NCI-H510A (cell line): ENCODE measurements at places on chromosomes 2 and 18.

GRCh38 chr18:46336278-46337111 lies 232.3 kb downstream of the HAUS1 start:
- no peak for DNase-seq

GRCh38 chr2:82795446-82795845 lies 1663.6 kb downstream of the SUCLG1 start:
- no peak for DNase-seq

DNA sequence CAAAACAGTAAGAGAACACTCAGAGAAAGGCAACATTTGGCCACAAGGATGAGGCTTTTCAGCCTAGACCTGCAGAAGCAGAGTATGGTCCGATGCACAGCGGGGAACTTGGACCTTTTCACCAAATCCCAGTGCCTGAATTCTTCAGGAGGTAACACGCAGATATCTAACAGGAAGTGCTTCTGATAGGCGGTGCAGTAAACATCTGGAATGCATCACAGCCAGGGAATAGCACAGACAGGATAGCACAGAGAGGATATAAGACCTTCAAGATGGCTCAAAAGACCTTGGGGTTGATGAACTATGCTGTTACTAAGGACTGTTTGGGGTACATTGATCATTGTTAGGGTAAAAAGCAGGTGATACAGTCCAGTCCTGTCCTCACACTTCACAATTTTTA lies 1.7 kb downstream of the TMEM127 start:
- no peak for DNase-seq

DNA sequence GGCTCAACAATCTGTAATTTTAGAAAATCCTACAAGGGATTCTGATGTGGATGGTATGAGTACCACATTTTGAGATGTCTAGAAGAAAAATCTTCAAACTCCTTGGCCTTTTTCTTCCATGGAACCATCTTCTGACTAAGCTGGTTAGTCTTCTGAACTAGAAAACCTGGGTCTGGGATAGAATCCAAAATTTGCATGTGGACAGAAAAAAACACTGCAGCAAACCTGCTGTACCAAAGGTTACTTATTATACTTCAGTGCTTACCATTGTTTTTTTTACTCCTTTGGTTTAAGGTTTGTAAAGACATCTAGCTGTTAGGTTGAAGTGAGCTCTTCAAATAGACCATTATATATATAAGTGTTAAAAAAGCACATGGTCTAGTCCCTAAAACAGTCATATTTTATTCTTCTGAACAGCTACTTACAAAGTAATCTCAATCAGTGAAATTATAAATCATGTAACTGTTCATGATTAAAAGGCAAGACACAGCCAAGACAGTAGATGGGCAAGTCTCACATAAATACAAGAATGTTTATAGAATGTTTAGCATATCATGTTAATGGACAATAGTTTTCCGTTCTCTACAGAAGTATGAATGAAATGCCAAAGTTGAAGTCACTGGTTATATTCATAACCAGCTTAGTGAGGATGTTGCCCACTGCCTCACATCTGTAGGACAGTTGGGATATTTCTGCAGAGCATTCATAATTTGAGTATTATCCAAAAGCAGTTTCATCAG lies 85.5 kb downstream of the ORC4 start:
- no peak for DNase-seq

DNA sequence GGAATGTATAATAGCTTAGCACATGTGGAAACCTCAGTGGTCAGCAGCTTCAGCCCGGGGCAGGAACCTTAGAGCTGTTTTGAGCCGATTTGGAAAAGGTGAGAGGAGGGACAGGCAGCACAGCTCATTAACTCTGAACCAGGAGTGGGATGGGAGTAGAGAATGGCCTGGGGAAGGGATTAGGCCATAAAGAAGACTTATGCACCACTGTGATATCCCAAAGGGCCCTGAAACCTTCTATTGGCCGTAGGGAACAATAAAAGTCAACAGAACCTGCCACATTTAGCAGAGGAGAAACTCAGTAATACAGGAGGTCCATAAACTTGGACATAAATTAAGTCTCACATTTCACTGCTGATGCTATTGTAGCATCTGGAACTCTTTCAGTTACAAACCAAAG lies 124.2 kb upstream of the REV1 start:
- DNase-seq, result no peak

- DNase-seq, result no peak
Measured at GRCh38 chr2:136236019-136236418, 118.1 kb upstream of the CXCR4 start.

DNA sequence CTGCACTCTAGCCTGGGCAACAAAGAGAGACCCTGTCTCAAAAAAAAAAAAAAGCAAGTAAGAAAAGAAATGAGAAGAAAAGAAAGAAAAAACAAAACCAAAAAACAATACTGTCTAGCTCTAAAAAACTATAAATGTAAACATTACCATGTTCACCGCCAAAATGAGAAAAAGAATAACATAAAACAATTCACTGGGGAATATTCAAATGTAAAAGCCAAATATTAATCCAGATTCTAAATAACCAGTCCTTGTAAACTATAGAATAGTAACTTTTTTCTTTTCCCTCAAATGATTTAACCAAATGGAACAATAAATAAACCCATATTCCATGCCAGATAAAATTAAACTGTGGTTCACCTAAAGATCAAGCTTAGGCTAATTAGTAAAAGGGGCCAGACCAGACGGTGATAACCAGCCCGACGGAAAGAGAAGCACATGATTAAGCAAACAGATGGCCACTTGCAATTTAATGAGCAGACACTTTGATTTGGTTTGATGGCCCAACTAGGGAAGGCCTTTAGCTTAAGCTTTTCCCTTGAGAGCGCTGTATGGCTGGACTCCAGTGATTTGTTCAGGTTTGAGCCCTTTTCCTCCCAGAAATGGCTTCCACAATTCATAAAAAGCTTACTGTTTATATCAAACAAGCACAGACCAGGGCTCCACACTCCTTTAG lies 39.4 kb upstream of the ZNF397 start:
- peak; percentile 26 for DNase-seq

DNA sequence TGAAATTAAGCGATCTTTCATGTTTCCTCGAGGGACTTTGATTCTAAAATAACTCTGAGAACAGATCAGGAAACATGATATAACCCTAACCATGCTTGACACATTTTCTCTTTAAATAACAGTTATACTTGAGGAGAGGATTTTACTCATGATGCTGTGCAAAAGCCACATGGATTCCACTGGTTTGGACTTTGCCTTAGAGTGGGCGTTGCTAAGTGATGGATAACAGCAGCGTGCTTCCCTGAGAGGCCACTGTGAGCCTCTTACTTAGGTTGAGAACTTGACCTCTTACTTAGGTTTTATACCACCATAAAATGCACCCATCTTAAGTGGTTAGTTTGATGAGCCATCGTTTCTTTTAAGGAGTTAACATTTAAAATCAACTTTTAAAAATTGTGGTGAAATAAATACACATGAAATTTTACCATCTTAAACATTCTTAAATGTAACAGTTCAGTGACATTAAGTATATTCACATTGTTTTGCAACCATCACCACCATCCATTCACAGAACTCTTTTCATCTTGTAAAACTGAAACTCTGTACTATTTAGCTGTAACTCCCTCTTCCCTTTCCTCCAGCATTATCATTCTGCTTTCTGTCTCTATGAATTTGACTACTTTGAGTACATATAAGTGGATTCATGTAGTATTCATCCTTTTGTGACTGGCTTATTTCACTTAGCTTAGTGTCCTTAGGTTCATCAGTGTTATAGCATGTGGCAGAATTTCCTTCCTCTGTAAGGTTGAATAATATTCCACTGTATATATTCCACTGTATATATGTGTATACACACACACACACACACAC lies 22.6 kb downstream of the ANXA4 start:
- no peak for DNase-seq

- DNase-seq, result no peak
Measured at GRCh38 chr2:162211732-162212131, 31.5 kb downstream of the FAP start.

- DNase-seq, result no peak
Measured at GRCh38 chr2:101223814-101224231, 28.9 kb upstream of the CNOT11 start.

DNA sequence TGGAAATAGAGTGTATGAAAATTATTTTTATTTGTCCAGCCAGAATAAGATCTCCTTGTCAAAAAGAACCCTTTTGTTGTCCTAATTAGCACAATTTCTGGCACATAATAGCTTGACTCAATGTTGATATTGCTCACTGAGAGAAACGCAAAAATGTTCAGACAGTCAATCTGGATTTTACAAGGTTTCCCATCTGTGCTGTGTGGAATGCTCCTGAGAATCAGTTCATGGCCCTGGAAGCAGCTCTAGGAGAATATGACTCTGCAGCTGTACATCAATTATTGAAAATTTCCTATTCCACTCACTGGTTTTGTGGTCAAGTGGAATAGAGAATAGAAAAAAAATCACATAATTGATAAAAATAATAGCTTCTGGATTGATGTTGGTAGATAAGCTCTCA lies 1582.9 kb upstream of the NXPH2 start:
- DNase-seq, result no peak

GRCh38 chr2:142796161-142796560 lies 81.3 kb upstream of the KYNU start:
- no peak for DNase-seq

DNA sequence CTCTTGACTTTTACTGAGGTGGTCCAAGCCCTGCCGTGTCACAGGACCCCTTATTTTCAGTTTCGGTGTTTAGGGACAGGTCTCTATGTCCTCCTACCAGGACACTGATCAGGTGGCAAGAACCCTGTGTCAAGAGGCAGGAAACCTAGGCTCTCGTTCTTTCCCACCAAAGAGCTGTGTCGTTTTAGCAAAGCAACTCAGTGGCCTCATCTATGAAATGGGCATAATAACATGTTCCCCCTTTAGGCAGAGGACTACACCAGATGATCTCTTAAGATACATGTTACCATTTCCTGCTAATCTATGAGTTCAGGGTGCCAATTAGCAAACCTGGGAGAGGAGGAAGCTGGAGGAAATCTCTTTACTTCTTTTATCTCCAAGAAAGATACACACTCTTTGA lies 1.9 kb downstream of the RAB31 start:
- no peak for DNase-seq

- peak; percentile 28 for DNase-seq
Measured at GRCh38 chr2:45014016-45014702, 4.9 kb upstream of the SIX2 start.

DNA sequence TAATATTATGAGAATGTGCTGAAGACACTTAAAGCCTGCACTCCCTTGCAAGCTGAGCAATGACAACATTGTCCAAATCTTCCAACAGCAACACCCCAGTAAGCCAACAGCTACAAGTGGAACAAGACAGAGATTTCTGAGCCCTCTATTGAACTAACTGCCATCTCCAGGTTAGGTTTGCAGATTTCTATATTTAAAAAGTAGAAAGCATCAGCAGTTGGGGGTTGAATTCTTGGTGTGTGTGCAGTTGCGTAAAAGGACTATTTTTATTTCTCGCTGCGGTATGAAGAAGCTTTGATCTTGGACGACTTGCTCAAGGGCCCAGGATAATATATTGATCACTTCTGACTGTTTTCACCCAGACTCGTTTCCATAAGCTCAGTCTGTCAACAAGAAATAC lies 106.2 kb upstream of the ZFP36L2 start:
- no peak for DNase-seq

GRCh38 chr2:64972876-64973275 lies 16.3 kb upstream of the SLC1A4 start:
- no peak for DNase-seq

GRCh38 chr2:11657646-11658045 lies 12.3 kb downstream of the NTSR2 start:
- DNase-seq, result no peak

GRCh38 chr18:50632895-50633515 lies 73.1 kb downstream of the MAPK4 start:
- no peak for DNase-seq

DNA sequence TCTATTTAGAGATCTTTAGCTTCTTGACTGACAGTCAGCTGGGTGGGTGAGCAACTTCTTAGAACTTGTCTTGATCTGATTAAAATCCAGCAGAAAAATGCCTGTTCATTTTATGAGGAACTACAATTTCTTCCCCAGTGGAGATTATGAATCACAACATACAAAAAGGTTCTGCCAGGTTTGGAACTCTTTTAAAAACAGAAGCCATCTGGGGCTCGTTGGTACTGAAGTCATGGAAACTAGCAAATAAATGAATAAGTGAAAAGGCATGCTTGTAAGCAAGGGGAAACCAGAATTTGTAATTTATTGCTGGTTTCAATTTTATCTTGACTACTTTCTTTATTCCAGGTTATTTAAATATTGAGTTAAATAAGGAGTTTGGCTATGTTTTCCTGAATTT lies 767.4 kb downstream of the MBD2 start:
- DNase-seq, result no peak

DNA sequence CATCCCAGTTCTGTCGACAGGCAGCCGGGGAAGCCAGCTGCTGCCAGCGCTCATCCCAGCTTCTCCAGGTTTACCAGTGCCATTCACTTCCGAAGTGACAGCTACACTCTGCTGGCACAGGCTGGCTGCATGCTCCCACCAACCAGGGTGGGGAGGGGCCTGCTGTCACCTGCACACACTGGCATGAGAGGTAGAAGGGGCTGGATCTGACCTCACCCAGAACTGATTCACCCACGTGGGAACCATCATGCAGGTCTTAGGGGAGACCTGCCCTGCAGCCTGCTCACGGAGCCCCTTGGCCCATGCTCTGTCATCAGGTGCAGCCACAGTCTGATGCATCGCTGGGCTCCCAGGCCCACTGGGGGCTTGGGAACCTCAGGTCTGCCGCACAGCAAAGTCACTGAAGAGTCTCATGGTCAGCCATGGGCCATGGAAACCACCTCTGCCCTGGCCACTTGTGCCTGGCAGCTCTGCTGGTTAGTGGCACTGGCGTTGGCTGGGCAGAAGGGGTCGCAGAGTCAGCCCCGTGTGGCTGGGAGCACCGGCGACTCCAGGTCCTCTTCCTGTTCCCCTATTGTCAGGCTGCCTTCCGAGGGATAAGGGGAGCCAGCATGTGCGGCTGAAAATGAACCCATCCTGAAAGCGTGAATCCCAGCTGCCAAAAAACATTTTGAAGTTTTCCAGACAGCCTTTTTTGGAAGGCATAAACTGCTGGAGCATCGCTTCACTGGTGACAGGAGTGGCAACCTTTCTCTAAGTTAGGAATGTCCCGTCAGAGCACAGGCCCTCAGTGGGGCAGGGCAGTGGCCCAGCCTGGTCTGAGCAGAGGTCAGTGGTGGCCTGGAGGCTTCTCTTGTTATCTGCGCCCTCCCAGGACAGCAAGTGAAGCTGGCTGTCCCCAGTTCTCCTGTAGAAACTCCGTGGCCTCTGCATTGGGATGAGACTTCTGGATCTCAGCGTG lies 157.8 kb downstream of the SEPTIN10 start:
- no peak for DNase-seq

GRCh38 chr18:10100196-10100595 lies 186.4 kb downstream of the VAPA start:
- DNase-seq, result no peak

DNA sequence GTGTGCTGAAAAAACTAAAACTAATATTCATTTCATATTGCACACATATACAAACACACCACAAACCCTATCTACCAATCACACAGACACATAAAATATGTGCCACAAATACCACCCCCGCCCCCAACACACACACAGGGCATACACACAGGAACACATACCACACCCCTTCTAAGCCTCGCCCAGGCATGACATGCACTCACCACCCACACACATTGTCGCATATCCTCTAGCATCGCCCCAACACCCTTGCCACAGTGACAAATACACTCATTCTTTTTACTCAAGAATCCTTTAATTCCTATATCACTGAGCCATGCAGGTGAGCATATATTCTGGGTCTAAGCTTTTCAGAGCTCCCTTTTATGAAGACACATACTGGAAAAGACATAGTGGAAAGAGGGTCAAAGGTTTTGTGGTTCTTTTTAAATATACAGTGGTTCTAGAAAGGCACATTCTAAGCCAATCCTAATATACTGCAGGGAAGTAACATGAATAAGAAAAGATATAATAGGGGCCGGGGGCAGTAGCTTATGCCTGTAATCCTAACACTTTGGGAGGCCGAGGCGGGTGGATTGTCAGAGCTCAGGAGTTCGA lies 24.5 kb upstream of the LCLAT1 start:
- peak; percentile 12 for DNase-seq
